A549 treated with CORT108297 at 1 μM for 4 hours (cell line): ENCODE measurements at places on chromosomes 3 and 15. TPM values are rescaled to one million over a fixed set of nuclear protein-coding genes. Genes with fewer than 3 reads are reported as not detected.

Gene CLRN1
- not detected in 5 replicates for total RNA-seq

Gene VGLL3
- 4.2 to 11.5 TPM (median 6.8 TPM) in 5 replicates for total RNA-seq

Gene KCNH8
- 0.05 TPM in 1 of 5 replicates, not detected in the others for total RNA-seq

Gene CDHR4
- 0.12 to 0.65 TPM (median 0.43 TPM) in 5 replicates for total RNA-seq

Gene ANKUB1
- total RNA-seq, result 0.06 TPM in 1 of 5 replicates, not detected in the others

Gene MYZAP
- 0.69 to 1.2 TPM (median 0.93 TPM) in 5 replicates for total RNA-seq

Gene VIPR1
- total RNA-seq, result 0.54 to 0.91 TPM (median 0.63 TPM) in 5 replicates

Gene P2RY13
- not detected in 5 replicates for total RNA-seq

Gene P2RY12
- total RNA-seq, result not detected in 5 replicates

Gene FHIT
- 0.39 to 1.1 TPM (median 0.72 TPM) in 5 replicates for total RNA-seq

Gene NPAP1
- total RNA-seq, result not detected in 5 replicates

Gene GRIP2
- total RNA-seq, result 1.1 to 2.2 TPM (median 1.9 TPM) in 5 replicates

Gene MRPS25
- 45.1 to 63.6 TPM (median 55.6 TPM) in 5 replicates for total RNA-seq

Gene PRR20G
- 0.13 to 0.19 TPM (median 0.17 TPM) in 3 of 5 replicates, not detected in the others for total RNA-seq

Gene DPPA2
- not detected in 5 replicates for total RNA-seq

Gene ARRDC4
- 0.15 to 0.24 TPM (median 0.21 TPM) in 5 replicates for total RNA-seq

Gene CPNE9
- 0.09 to 0.24 TPM (median 0.14 TPM) in 5 replicates for total RNA-seq

Gene ADAMTS7
- 3.6 to 6.3 TPM (median 5.3 TPM) in 5 replicates for total RNA-seq

Gene GOLGA8O
- total RNA-seq, result 0.27 to 0.52 TPM (median 0.40 TPM) in 5 replicates

Gene LRTM1
- total RNA-seq, result not detected in 5 replicates

Gene DUOXA1
- 0.08 to 0.17 TPM (median 0.12 TPM) in 5 replicates for total RNA-seq

Gene CFAP20DC
- 2.0 to 3.1 TPM (median 2.3 TPM) in 5 replicates for total RNA-seq

Gene KBTBD12
- not detected in 5 replicates for total RNA-seq

Gene ZNF660
- total RNA-seq, result not detected in 5 replicates

Gene C2CD4A
- 0.05 to 0.11 TPM (median 0.07 TPM) in 5 replicates for total RNA-seq

Gene GMNC
- total RNA-seq, result not detected in 5 replicates
